Activated T-cell treated with anti-CD3 and anti-CD28 coated beads for 24 hours (primary cell): ENCODE measurements at places on chromosomes 4 and X.

GRCh38 chr4:100823993-100824323 is 306.1 kb upstream of the EMCN start:
- DNase-seq: no peak

- no peak for DNase-seq
Measured at GRCh38 chrX:66677430-66677829, 38.6 kb upstream of the EDA2R start.

- no peak for DNase-seq
Measured at GRCh38 chr4:86329431-86329830, 30.4 kb downstream of the MAPK10 start.

GRCh38 chrX:22383988-22384387 is 111.3 kb downstream of the CBLL2 start:
- DNase-seq: no peak

- DNase-seq: no peak
Measured at GRCh38 chr4:6110681-6111353, 89.5 kb downstream of the JAKMIP1 start.

DNA sequence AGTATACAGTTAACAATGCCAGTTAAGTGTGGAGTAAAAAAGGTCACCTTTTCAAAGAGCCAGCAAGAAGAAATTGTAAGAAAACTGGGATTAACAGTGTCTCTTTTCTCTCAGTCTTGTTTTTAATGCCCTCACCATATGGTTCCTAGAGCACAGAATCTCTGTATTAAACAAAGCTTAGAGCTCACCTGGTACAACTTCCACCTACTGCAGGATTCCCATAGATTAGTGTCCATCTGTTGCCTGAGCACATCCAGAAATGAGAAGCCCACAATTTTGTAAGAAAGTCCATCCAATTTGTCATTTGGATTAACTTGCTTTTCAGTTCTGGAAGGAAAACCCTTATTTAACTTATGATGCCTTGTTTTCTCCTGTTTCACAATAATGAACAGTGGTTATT is 1037.1 kb downstream of the STPG2 start:
- no peak for DNase-seq

- DNase-seq: no peak
Measured at GRCh38 chr4:26048950-26049349, 134.9 kb downstream of the SMIM20 start.

- no peak for DNase-seq
Measured at GRCh38 chrX:3191201-3191600, 149.9 kb downstream of the ARSF start.

DNA sequence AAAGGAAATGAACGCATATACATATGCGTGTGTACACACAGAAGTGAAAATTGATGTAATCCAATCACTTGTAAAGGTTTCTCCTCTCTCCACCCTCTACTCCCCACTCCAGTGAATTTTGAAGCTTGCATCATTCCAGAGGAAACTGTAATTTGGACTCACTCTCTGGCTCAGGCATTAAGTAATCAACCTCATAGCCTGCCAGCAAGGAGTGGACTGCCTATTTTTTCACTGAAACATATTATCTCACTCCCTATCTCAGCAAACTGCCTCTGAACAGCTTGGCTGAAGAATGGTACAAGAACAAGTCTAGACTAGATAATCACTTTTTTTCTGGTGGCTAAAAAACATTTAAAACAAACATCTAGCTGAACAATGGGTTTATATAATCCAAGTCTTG is 124.2 kb downstream of the C4orf51 start:
- no peak for DNase-seq

- no peak for DNase-seq
Measured at GRCh38 chr4:152437561-152437960, 98.3 kb downstream of the FBXW7 start.
